Dorsolateral prefrontal cortex (tissue), 122 donors: ENCODE measurements at places on chromosomes 4 and X. TPM values are rescaled to one million over a fixed set of nuclear protein-coding genes. Genes with fewer than 3 reads are reported as not detected.
A peak's percentile ranks its signal among the peaks of the same experiment; 100 is the strongest.

GRCh38 chr4:128862608-128863311, 53.3 kb downstream of the JADE1 start:
- DNase-seq = peak; percentile 51

- DNase-seq = no peak
Measured at GRCh38 chr4:167290678-167291077, 56.4 kb upstream of the SPOCK3 start.

GRCh38 chr4:185656467-185656931, 121.2 kb upstream of the PDLIM3 start:
- DNase-seq = peak; percentile 32

DNA sequence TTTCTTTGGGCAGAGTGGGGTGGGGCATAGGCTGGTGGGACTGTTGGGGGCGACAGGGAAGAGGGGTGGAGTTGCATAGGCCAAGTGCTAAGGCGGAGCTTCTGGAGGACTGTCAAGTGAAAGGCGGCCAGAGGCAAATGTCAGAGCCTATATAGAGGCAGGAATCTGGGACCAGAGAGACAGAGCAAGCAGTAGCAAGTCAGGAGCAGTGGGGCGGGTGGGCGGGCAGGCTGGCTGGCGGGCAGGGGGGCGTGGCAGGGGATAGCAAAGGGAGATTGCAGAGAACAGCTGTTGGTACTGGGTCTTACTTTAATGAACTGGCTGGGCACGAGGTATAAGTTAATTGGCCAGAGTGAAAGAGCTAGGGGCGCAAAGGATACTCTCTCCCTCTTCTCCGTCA, 89.8 kb downstream of the RTL9 start:
- no peak for DNase-seq

GRCh38 chr4:100690812-100691211, 173.0 kb upstream of the EMCN start:
- DNase-seq = no peak

DNA sequence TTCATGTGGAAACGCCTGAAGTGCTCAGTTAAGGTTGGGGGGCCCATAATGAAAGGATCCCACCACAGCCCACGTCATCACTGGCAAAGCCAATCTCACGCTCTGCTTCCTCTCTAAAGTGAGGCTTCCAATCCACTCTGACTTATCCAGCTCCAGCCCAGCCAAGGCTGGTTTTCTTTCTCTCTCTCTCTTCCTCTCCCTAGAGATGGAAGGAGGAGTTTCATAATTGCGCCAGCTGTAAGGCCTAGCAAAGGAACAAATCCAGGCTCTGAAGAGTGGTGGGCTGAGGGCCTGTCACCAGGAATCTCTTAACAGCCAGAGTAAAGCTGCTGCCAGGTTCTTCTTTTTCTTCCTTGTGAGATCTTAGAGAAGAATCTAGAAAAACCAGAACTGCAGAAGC, 20.7 kb upstream of the BCLAF3 start:
- no peak for DNase-seq

DNA sequence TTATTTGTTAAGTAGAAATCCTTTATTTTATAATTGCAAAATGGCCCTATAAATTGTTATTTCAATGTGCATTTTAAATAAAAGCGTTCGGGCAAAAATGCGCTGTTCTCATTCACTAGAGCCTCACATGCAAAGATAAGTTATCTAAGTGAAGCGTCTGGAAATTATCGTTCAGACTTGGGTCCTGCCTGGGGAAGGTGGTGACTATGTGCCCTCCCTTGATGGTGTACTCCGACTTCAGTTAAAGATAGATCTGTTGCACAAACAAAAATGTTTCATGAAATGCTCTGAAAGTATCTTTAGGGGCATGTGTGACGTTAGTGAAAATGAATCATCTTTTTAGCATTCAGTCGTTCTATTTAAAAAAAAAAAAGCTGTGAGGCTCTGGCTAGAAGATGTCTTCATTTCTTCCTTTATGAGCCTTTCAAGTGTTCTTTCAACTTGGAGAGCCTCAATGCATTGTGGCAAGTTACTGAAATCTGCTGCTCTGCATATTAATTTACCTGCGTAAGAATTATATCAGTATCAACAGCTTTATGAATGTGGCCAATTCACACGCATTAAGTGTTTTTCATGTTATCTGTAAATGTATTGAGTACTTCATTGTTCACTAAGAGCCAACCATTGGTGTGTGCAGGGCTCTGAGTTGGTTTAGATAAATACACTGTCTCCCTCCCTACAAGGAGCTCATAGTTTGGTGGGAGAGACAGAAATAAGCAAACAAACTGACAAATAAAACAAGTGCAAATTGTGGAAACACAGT, 83.0 kb downstream of the AFF1 start:
- no peak for DNase-seq

The RASL11B gene
- 24.7 TPM for total RNA-seq

The MAP7D2 gene
- total RNA-seq = 25.7 TPM

The PWWP3B gene
- total RNA-seq = 14.7 TPM
